ENCODE measurements at places on chromosomes 2 and 18. TPM values are rescaled to one million over a fixed set of nuclear protein-coding genes. Genes with fewer than 3 reads are reported as not detected.

DNA sequence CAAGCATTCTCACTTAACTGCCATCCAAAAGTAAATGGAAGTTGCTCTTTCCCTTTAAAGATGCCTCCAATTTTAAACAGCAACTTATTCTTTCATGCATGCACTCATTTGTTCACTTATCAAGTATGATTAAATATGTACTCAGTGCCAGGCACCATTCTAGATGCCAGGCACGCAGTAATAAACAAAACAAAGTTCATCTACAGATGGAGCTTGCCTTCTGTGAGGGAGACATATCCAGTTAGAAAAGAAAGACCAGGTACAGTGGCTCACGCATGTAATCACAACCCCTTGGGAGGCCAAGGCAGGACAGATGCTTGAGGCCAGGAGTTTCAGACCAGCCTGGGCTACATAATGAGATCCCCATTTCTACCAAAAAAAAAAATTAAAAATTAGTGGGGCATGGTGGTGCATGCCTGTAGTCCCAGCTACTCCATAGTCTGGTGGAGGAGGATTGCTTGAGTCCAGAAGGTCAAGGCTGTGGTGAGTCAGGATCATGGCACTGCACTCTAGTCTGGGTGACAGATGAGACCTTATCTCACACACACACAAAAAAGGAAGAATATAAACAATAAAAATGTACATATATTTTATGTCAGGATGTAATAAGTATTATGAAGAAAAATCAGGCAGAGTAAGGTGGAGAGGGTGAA, 19.2 kb upstream of the CCDC141 start:
- no peak for DNase-seq
- no peaks in the 10 kb centered on the region for H3K36me3 ChIP-seq
- no peak overlapping the region for H3K27ac ChIP-seq

- no peaks in the 10 kb centered on the region for H3K36me3 ChIP-seq
- H3K27me3 ChIP-seq = peaks cover 6% of the 10 kb centered on the region
- H3K4me1 ChIP-seq = no peaks in the 10 kb centered on the region
- H3K27ac ChIP-seq = no peak overlapping the region
Measured at GRCh38 chr2:88221365-88221942, 51.3 kb downstream of the THNSL2 start.

GRCh38 chr2:203822240-203822639, 45.3 kb upstream of the CTLA4 start:
- no peaks in the 10 kb centered on the region for H3K36me3 ChIP-seq
- H3K4me3 ChIP-seq = no peak overlapping the region
- DNase-seq = no peak
- H3K27me3 ChIP-seq = no peaks in the 10 kb centered on the region
- no peaks in the 10 kb centered on the region for H3K4me1 ChIP-seq

GRCh38 chr2:61065714-61066709, at the start of gene SANBR:
Gene SANBR (plus strand): TSS chr2:61065871. CDS start chr2:61070351, 4,480 bp downstream.
- DNase-seq = peak; percentile 95
- peak within 1 kb of the TSS; percentile 91 for H3K4me3 ChIP-seq

Gene ETAA1
- polyA plus RNA-seq = 5.4 TPM

- DNase-seq = peak; percentile 21
- no peaks in the 10 kb centered on the region for H3K27me3 ChIP-seq
- no peaks in the 10 kb centered on the region for H3K36me3 ChIP-seq
- H3K4me1 ChIP-seq = no peaks in the 10 kb centered on the region
Measured at GRCh38 chr2:160294339-160294803, 94.3 kb upstream of the ITGB6 start.

Gene EDAR
- polyA plus RNA-seq = not detected

Gene PLCD4
- 0.97 TPM for polyA plus RNA-seq

DNA sequence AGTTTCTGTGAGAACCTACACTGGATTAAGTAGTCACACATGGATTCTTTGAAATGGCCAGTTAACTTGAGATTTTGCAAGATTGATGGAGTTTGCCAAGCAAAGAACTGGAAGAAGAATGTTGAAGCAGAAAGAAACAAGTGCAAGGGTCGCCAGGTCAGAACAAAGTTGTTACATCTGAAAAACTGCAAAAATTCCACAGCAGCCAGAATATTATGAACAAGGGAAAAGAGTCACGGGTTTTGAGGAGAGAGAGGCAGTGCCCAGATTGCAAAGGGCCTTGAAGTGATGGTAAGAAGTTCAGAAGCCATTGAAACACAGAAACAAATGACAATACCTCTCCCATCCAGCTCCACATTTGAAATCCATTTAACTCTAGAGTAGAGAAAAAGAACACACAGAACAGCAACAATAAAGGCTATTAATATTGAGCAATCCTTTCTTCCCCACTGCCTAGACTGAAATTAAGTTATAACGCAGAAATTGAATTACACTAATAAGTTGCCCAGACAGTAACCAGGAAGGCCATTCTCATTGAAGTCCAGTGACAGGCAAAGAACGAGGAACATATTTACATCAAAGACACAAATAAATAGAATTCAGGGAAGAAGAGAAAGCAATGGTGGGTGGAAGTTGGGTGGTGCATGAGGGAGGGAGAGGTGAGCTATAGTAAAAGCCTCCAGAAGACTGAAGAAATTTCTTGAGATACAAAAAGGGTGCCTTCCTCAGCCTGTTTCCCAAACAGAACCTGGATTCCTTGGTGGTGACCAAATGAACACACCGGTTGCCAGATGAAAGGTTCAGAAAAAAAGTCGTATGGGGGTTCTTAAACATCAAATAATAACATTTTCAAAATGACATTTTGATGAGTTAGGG, 80.6 kb downstream of the ARHGAP15 start:
- H3K36me3 ChIP-seq = no peaks in the 10 kb centered on the region
- no peaks in the 10 kb centered on the region for H3K27me3 ChIP-seq
- no peak for DNase-seq

- no peak overlapping the region for H3K4me3 ChIP-seq
- H3K36me3 ChIP-seq = peaks cover 4% of the 10 kb centered on the region
- DNase-seq = no peak
- no peaks in the 10 kb centered on the region for H3K4me1 ChIP-seq
- no peak overlapping the region for H3K27ac ChIP-seq
Measured at GRCh38 chr2:235911633-235912233, 256.5 kb downstream of the GBX2 start.

DNA sequence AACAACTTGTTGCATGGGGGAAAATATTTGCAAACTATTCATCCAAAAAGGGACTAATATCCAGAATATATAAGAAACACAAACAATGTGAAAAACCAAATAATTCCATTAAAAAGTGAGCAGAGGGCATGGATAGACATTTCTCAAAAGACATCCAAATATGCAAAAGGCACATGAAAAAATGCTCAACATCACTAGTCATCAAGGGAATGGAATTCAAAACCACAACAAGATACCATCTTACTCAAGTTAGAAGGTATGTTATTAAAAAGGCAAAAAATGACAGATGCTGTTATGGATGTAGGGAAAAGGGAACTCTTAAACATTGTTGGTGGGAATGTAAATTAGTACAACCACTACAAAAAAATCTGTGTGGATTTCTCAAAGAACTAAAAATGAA, 396.5 kb downstream of the CCDC85A start:
- H3K4me1 ChIP-seq = no peaks in the 10 kb centered on the region
- no peak for DNase-seq

DNA sequence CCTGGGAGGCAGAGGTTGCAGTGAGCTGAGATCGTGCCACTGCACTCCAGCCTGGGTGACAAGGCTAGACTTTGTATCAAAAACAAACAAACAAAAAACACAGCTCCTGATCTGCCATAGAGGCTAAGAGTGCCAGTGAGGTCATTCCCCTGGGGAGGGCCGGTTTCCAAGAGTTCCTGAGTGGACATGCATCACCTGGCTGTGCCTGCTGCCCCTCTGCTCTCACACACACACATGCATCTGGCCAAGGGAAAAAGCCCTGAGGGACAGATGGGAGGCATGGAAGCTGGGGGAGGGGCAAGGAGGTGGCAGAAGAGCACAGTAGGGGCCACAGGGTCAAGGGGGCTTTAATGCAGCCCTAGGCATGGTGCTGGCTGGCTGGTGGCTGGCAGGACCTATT, 60.4 kb downstream of the ZBTB7C start:
- no peak for DNase-seq
- no peaks in the 10 kb centered on the region for H3K36me3 ChIP-seq

GRCh38 chr2:233976087-233976486, 58.9 kb downstream of the TRPM8 start:
- H3K27me3 ChIP-seq = no peaks in the 10 kb centered on the region
- no peak for DNase-seq
- no peak overlapping the region for H3K27ac ChIP-seq
- no peaks in the 10 kb centered on the region for H3K4me1 ChIP-seq
- no peak overlapping the region for H3K4me3 ChIP-seq

GRCh38 chr2:55926246-55926645, 2.7 kb upstream of the EFEMP1 start:
- no peaks in the 10 kb centered on the region for H3K4me1 ChIP-seq
- peaks cover 37% of the 10 kb centered on the region for H3K27me3 ChIP-seq
- no peak for DNase-seq
- no peak overlapping the region for H3K27ac ChIP-seq
- no peak overlapping the region for H3K4me3 ChIP-seq

GRCh38 chr2:166060191-166060590, 67.6 kb downstream of the SCN1A start:
- DNase-seq = no peak
- H3K27ac ChIP-seq = no peak overlapping the region
- H3K36me3 ChIP-seq = no peaks in the 10 kb centered on the region
- H3K27me3 ChIP-seq = no peaks in the 10 kb centered on the region

Gene FABP1
- polyA plus RNA-seq = 3,082 TPM

Gene MAPRE3
- 11.1 TPM for polyA plus RNA-seq

DNA sequence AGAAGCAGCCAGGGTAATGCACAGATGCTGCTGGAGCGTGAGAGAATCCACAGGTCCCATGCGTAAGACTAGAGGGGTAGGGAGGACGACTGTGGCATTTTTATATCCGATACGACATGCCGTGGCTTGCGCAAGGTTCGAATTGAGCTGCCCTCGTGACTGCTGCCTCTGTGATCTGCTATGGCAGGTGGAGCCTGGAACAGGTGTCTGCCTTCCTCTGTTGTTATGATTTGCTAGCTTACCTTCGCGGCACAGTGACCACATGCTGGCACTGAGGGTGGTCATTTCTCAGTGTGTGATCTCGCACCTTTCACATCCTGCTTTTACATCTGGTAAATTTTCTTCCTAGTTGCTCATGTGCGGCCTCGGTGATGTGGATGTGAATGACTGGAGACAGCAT, 240.2 kb downstream of the ALPK2 start:
- no peaks in the 10 kb centered on the region for H3K27me3 ChIP-seq
- H3K27ac ChIP-seq = no peak overlapping the region
- H3K36me3 ChIP-seq = peaks cover 71% of the 10 kb centered on the region

GRCh38 chr2:3596901-3597417, 2.0 kb downstream of the COLEC11 start:
- DNase-seq = no peak
- H3K4me3 ChIP-seq = no peak overlapping the region
- no peaks in the 10 kb centered on the region for H3K4me1 ChIP-seq
- H3K36me3 ChIP-seq = no peaks in the 10 kb centered on the region
- no peaks in the 10 kb centered on the region for H3K27me3 ChIP-seq

DNA sequence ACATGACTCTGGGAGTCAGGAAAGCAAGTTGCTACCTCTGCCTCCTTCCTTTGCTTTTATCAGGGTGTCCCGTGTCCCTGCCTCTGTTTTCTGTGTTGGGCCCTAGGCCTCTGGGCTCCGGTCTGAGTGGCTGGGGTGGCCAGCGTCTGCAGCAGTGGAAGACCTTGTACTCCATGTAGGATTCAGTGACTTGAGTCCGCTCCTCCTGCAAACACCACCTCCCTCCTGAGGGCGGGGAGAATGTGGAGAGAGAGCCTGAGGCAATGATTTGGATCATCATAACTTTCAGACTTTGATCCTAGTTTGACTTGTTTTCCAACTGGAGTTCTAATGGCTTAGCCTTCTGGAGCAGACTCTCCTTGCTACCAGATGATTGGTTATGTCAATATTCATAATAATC, 30.8 kb downstream of the ATP6V1C2 start:
- peak; percentile 83 for DNase-seq
- no peak overlapping the region for H3K4me3 ChIP-seq
- no peaks in the 10 kb centered on the region for H3K4me1 ChIP-seq
- H3K36me3 ChIP-seq = no peaks in the 10 kb centered on the region
- H3K27ac ChIP-seq = no peak overlapping the region
- H3K27me3 ChIP-seq = no peaks in the 10 kb centered on the region

- no peak overlapping the region for H3K27ac ChIP-seq
- no peak overlapping the region for H3K4me3 ChIP-seq
- no peaks in the 10 kb centered on the region for H3K27me3 ChIP-seq
Measured at GRCh38 chr2:164479460-164479859, 141.8 kb downstream of the GRB14 start.

Gene CHST9
- polyA plus RNA-seq = 0.07 TPM

Gene SOCS6
- polyA plus RNA-seq = 15.4 TPM

Gene CCDC142
- polyA plus RNA-seq = 10.0 TPM

DNA sequence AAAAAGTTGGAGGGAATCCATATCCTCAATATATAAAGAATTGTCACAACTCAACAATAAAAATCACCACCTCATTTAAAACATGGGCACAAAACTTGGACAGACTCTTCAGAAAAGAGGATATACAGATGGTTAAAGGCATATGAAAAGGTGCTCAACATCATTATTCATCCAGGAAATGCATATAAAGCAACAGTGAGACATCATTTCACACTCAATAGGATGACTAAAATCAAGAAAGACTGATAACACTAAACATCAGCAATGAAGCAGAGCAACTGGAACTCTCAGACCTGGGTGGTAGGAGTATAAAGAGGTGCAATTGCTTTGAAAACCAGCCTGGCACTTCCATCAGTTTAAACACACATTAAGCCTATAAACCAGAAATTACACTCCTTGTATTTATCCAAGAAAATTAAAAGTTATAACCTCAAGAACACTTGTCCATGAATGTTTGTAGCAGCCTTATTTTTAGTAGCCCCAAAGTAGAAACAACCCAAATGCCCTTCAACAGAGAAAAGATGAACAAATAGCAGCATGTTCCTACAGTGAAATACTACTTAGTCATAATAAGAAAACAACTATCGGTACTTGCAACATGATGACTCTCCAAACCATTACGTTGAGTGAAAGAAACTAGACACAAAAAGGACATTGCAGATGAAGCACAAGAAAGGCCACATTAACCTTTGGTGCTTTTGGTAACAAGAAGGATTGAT, 79.1 kb upstream of the TANC1 start:
- H3K36me3 ChIP-seq = no peaks in the 10 kb centered on the region
- no peaks in the 10 kb centered on the region for H3K27me3 ChIP-seq
- DNase-seq = no peak
- no peak overlapping the region for H3K4me3 ChIP-seq

DNA sequence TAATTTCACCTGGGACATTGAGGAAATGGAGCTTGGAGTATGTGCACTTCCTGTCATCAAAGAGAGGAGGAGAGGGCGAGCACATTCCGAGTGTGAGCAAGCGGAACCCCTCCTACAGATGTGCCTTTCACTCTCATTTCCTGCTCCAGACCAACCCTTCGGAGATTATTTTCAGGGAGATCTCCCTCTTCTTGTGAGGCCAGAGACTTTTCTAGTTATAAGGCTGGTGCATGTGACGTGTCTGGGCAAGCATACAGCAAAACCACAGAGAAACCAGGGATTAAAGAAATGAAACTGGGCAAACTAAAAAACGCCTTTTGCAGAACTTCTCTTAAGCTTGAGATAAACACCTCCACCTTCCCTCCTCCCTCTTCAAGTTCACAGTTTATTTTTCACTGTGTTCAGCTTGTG, 409.2 kb upstream of the TCF4 start:
- H3K4me1 ChIP-seq = peaks cover 2% of the 10 kb centered on the region
- no peak overlapping the region for H3K27ac ChIP-seq
- H3K27me3 ChIP-seq = no peaks in the 10 kb centered on the region
- no peak overlapping the region for H3K4me3 ChIP-seq
- no peaks in the 10 kb centered on the region for H3K36me3 ChIP-seq
- no peak for DNase-seq

Gene ERMN
- not detected for polyA plus RNA-seq
